Activated naive CD8-positive, alpha-beta T cell treated with anti-CD3 and anti-CD28 coated beads, Interleukin-2, amount 50 U/mL, for 24 hours (primary cell): ENCODE measurements at places on chromosomes 12 and 14.

DNA sequence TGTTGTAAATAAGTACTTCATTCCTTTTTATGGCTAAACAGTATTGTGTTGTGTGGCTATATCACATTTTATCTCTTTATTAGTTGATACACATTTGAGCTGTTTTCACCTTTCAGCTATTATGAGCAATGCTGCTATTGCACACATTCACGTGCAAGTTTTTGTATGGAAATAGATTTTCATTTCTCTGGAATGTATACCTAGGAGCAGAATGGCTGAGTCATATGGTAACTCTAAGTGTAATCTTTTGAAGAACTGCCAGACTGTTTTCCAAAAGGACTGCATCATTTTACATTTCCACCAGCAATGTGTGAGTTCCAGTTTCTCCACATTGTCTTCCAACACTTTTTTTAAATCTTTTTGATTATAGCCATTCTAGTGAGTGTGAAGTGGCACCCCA, 134.0 kb downstream of the SRGAP1 start:
- no peak overlapping the region for H3K4me3 ChIP-seq
- H3K4me1 ChIP-seq, result no peaks in the 10 kb centered on the region
- DNase-seq, result no peak
- no peak overlapping the region for H3K27ac ChIP-seq

DNA sequence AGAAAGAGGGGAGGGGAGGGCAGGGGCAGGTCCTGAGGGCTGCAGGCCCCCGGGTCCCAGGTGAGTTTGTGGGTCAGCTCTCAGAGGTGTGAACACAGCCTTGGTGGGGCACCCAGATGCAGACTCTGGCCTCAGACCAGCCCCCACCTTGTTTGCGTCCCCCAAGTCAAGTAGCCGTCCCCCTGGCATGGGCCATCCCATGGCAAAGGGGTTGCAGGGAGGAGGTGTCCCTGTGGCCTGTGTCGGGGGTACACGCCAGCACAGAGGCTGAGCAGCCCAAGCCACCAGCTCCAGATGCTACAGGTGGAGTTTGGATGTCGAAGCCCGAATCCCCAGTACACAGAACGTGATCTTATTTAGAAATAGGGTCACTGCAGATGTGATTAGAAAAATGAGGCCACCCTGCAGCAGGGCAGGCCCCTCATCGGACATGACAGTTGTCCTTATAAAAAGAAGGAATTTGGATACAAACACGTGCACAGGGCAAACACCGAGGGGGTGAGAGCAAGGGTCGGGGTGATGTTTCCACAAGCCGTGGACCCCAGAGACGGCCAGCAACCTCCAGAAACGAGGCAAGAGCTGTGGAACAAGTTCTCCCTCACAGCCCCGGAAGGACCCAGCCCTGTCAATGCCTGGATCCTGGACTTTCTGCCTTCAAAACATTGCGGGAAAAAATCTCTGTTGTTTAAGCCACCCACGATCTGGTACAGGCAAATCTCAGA, 141.2 kb upstream of the C14orf180 start:
- no peaks in the 10 kb centered on the region for H3K36me3 ChIP-seq
- no peaks in the 10 kb centered on the region for H3K4me1 ChIP-seq
- no peak for DNase-seq
- no peaks in the 10 kb centered on the region for H3K27me3 ChIP-seq
- no peak overlapping the region for H3K4me3 ChIP-seq
- no peak overlapping the region for H3K27ac ChIP-seq

GRCh38 chr12:75727577-75727976, 216.2 kb upstream of the KRR1 start:
- H3K36me3 ChIP-seq, result peaks cover 3% of the 10 kb centered on the region
- H3K27me3 ChIP-seq, result no peaks in the 10 kb centered on the region
- H3K4me3 ChIP-seq, result no peak overlapping the region

GRCh38 chr14:93308686-93309345, 24.0 kb downstream of the BTBD7 start:
- no peaks in the 10 kb centered on the region for H3K27me3 ChIP-seq
- no peak overlapping the region for H3K27ac ChIP-seq
- no peak overlapping the region for H3K4me3 ChIP-seq
- H3K36me3 ChIP-seq, result no peaks in the 10 kb centered on the region
- no peak for DNase-seq

- H3K27me3 ChIP-seq, result no peaks in the 10 kb centered on the region
- no peak overlapping the region for H3K4me3 ChIP-seq
- H3K27ac ChIP-seq, result no peak overlapping the region
Observed at GRCh38 chr14:76203086-76204001, 51.6 kb downstream of the GPATCH2L start.

DNA sequence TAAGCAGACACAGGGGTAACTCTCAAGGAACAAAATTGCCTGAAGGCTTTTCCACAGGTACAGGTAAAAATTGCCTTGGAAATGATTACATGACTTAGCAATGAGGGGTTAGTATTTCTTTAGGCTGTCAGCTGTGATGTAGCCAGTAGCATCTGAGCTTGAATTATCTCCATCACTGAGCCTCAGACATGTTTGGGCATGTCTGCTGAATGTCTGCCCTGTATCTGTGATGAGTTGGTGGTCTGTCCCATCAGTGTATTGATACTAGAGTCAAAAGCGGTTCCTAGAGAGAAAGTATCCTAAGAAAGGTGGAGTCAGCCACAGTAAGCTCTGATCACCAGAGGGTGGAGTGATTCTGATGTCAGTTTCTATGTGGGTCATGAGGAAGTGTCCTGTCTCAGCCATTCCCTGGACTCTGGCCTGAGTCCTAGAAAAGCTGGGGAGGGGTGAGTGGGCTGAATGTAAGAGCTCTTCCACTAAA, 16.3 kb downstream of the AKAP6 start:
- no peaks in the 10 kb centered on the region for H3K4me1 ChIP-seq
- peaks cover 4% of the 10 kb centered on the region for H3K27me3 ChIP-seq
- DNase-seq, result no peak
- H3K4me3 ChIP-seq, result no peak overlapping the region
- no peak overlapping the region for H3K27ac ChIP-seq

GRCh38 chr14:105860615-105861580, 334.5 kb downstream of the TMEM121 start:
- peaks cover 32% of the 10 kb centered on the region for H3K4me1 ChIP-seq
- peak overlapping the region; percentile 94 for H3K27ac ChIP-seq
- H3K27me3 ChIP-seq, result no peaks in the 10 kb centered on the region

- no peaks in the 10 kb centered on the region for H3K27me3 ChIP-seq
- H3K4me1 ChIP-seq, result peaks cover 11% of the 10 kb centered on the region
- H3K27ac ChIP-seq, result no peak overlapping the region
- H3K36me3 ChIP-seq, result no peaks in the 10 kb centered on the region
- no peak overlapping the region for H3K4me3 ChIP-seq
Observed at GRCh38 chr12:52749827-52750226, 27.3 kb downstream of the KRT76 start.

- no peaks in the 10 kb centered on the region for H3K4me1 ChIP-seq
- H3K4me3 ChIP-seq, result no peak overlapping the region
- no peak overlapping the region for H3K27ac ChIP-seq
- no peaks in the 10 kb centered on the region for H3K36me3 ChIP-seq
- DNase-seq, result no peak
- H3K27me3 ChIP-seq, result no peaks in the 10 kb centered on the region
Observed at GRCh38 chr12:73726881-73727280, 810.8 kb upstream of the ATXN7L3B start.

GRCh38 chr12:127728285-127728684, 538.7 kb upstream of the TMEM132C start:
- no peak overlapping the region for H3K4me3 ChIP-seq
- H3K4me1 ChIP-seq, result no peaks in the 10 kb centered on the region
- H3K27me3 ChIP-seq, result no peaks in the 10 kb centered on the region
- DNase-seq, result no peak
- no peaks in the 10 kb centered on the region for H3K36me3 ChIP-seq
- no peak overlapping the region for H3K27ac ChIP-seq

- no peak overlapping the region for H3K27ac ChIP-seq
- H3K27me3 ChIP-seq, result peaks cover 8% of the 10 kb centered on the region
- peaks cover 3% of the 10 kb centered on the region for H3K4me1 ChIP-seq
Observed at GRCh38 chr12:79674629-79675028, 16.1 kb downstream of the PAWR start.

DNA sequence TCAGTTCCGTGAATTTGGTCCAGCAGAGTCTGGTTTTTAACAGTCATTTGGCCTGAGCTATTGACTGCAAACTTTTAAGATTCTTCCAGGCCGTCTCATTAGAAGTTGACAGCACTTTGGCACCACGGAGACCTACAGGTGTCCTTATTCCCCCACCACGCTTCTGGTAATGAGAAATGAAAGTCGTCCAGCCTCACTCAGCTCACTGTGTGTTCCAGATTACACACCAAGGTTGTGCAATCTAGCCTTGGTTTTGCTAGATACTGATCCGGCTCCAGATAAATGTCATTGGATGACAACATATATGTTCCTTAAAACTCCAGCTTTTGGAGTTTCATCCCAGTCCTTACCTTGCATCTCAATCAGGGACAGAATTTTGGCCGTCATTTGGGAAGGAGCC, 210.4 kb downstream of the CHST11 start:
- no peak overlapping the region for H3K27ac ChIP-seq
- H3K27me3 ChIP-seq, result peaks cover 2% of the 10 kb centered on the region
- H3K4me3 ChIP-seq, result no peak overlapping the region

GRCh38 chr12:78210506-78210860, 379.8 kb downstream of the NAV3 start:
- H3K27me3 ChIP-seq, result no peaks in the 10 kb centered on the region
- no peaks in the 10 kb centered on the region for H3K36me3 ChIP-seq
- H3K27ac ChIP-seq, result no peak overlapping the region
- H3K4me3 ChIP-seq, result no peak overlapping the region
- DNase-seq, result no peak

DNA sequence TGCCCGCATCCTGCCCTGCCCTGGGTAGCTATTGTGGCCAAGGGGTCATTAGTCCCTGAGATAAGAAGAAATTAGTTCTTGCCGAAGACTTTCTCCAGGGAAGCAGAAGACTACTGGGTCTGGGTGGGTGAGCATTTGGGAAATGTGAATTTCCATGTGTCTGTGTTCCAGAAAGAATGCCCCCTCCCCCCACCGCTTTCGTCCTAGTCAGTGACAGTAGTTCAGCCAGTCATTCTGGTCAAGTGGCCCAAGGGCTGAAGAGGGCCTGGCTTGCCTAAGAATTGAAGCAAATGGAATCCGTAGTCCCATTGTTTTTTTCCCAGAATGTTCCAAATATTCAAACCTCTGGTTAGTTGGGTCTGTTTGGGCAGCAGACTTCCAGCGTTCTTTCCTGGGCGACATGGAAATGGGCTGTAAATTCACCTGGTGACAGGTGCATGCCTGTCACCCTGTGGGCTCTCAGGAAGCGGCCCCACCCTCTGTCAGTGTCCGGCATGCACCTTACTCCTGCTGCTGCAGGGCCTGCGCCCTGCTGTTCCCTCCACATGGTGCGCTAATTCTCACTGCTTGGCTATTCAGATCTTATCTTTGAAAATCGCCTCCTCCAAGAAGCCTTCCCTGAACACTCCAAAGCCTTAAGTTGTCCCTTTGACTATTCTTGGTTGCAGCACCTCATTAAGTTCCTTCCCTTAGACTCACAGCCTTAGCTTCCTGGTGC, 1.4 kb upstream of the RFLNA start:
- no peak for DNase-seq
- H3K27ac ChIP-seq, result no peak overlapping the region
- peaks cover 39% of the 10 kb centered on the region for H3K27me3 ChIP-seq
- H3K4me1 ChIP-seq, result peaks cover 2% of the 10 kb centered on the region

GRCh38 chr12:123997033-123997822, 24.2 kb downstream of the ZNF664 start:
- no peak for DNase-seq
- H3K27ac ChIP-seq, result no peak overlapping the region
- H3K4me1 ChIP-seq, result peaks cover 15% of the 10 kb centered on the region
- H3K27me3 ChIP-seq, result no peaks in the 10 kb centered on the region
- no peak overlapping the region for H3K4me3 ChIP-seq

- no peak for DNase-seq
- H3K4me1 ChIP-seq, result peaks cover 4% of the 10 kb centered on the region
- no peak overlapping the region for H3K4me3 ChIP-seq
- H3K36me3 ChIP-seq, result no peaks in the 10 kb centered on the region
- H3K27ac ChIP-seq, result no peak overlapping the region
Observed at GRCh38 chr12:48175613-48176416, 7.6 kb upstream of the CCDC184 start.

GRCh38 chr12:127360580-127360979, 906.4 kb upstream of the TMEM132C start:
- no peak overlapping the region for H3K4me3 ChIP-seq
- no peaks in the 10 kb centered on the region for H3K36me3 ChIP-seq
- DNase-seq, result no peak
- H3K4me1 ChIP-seq, result no peaks in the 10 kb centered on the region
- no peak overlapping the region for H3K27ac ChIP-seq

DNA sequence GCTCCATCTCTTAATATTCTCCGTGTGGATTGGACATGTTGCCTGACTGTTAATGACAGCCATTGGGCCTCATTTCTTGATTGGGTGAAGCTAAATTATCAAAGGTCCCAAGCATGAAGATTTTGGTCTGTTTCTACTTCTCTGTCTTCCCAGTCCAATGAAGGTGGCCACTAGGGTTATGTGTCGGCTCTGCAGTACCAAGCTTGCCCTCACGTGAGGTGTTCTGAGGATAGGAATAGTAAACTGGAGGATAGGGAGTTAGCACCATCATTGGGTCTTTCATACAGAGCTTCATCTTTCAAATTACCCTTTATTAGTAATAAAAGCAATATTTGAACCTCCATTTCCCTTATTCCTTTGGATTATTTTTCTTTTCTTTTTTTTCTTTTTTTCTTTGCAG, 21.9 kb upstream of the BICD1 start:
- H3K27me3 ChIP-seq, result no peaks in the 10 kb centered on the region
- no peak for DNase-seq
- no peak overlapping the region for H3K27ac ChIP-seq
- H3K4me3 ChIP-seq, result no peak overlapping the region

GRCh38 chr14:52730709-52731111, 744 bp downstream of the STYX start:
- H3K27ac ChIP-seq, result peak overlapping the region; percentile 85
- no peaks in the 10 kb centered on the region for H3K27me3 ChIP-seq
- H3K4me3 ChIP-seq, result peak overlapping the region; percentile 94
- peaks cover 46% of the 10 kb centered on the region for H3K4me1 ChIP-seq
- no peak for DNase-seq

GRCh38 chr14:31261859-31262731, 54.5 kb upstream of the HECTD1 start:
- peaks cover 2% of the 10 kb centered on the region for H3K4me1 ChIP-seq
- no peaks in the 10 kb centered on the region for H3K27me3 ChIP-seq
- no peak overlapping the region for H3K27ac ChIP-seq
- H3K4me3 ChIP-seq, result no peak overlapping the region
- H3K36me3 ChIP-seq, result no peaks in the 10 kb centered on the region

DNA sequence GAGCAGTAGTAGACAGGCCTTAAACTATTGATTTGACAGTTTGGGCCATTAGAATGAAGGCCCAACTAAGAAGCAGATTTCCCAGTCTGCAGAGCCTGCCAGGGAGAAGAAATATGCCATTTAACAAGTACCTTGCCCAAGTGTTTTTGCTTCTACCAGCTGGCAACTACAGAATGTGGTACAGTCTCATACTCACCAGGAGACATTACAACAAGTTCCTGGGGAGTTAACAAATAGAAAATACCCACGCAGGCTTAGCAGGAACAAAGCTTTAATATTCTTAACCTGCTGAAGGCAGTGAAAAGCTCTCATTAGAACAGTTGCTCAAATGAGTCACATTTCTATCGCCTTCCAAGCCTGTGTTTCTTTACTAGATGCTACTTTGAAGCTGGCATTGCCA, 241.0 kb downstream of the TMEM117 start:
- no peaks in the 10 kb centered on the region for H3K4me1 ChIP-seq
- H3K36me3 ChIP-seq, result no peaks in the 10 kb centered on the region
- no peak overlapping the region for H3K4me3 ChIP-seq
- H3K27me3 ChIP-seq, result no peaks in the 10 kb centered on the region
- DNase-seq, result no peak

GRCh38 chr12:109880938-109881337, 597 bp upstream of the GLTP start:
- peak overlapping the region; percentile 71 for H3K27ac ChIP-seq
- no peak for DNase-seq
- peaks cover 35% of the 10 kb centered on the region for H3K4me1 ChIP-seq
- H3K27me3 ChIP-seq, result no peaks in the 10 kb centered on the region
- H3K36me3 ChIP-seq, result no peaks in the 10 kb centered on the region
- H3K4me3 ChIP-seq, result peak overlapping the region; percentile 83
